ENCODE measurements at places on chromosomes 3 and 15.

GRCh38 chr3:132681421-132681820 lies 21.3 kb downstream of the UBA5 start:
- DNase-seq: no peak

GRCh38 chr3:39113291-39113690 lies 5.8 kb downstream of the TTC21A start:
- no peak for DNase-seq

- no peak for DNase-seq
These were observed 624 bp downstream of the BRK1 start for GRCh38 chr3:10116138-10116460.

DNA sequence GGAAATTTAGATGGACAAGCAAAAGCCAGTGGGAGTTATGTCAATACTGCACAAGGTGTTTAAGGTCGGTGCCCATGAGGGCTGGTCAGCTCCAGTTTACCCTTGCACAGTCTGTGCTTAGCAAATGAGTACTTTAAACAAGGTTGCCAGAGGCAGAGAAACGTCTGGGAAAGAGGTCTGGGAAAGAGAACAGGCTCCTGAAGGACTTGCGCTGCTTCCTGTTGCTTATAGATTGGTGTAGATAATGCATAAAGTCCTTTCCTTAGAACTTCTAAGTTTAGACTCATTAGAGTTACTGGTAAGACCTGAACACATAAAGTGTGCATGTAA lies 162.6 kb upstream of the P2RY1 start:
- DNase-seq: no peak

DNA sequence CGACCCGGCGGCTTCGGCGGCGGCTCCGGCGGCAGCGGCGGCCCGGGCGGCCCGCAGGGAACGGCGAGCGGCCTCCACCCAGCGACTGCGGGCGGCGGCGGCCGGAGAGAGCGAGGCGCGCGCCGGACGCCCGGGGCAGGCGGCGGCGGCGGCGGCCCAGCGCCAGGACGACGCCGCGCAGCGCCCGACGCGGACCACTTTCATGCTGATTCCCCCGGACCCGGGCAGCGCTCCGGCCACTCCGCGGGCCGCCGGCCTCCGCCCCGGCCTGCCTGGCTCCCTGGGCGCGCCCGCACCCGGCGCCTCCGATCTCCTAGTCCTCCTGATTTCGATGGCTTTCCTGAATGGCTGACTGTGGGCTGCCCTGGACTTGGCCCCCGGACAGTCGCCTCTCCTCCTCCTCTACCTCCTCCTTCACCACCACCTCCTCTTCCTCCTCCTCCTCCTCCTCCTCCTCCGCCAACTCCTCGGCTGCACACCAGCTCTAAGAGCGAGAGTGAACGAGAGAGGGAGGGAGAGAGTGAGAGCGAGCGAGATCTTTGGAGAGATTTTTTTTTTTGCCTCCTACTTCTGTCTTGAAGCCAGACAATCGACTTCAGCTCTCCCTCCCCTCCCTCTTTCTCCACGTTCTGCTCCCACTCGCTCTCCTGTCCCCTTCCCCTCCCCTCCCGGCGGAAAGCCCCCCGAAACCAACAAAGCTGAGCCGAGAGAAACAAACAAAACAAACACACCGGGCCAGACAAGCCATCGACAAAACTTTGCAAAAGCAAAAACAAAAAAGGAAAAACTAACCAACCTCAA lies 844 bp downstream of the NR2F2 start:
- no peak for DNase-seq

DNA sequence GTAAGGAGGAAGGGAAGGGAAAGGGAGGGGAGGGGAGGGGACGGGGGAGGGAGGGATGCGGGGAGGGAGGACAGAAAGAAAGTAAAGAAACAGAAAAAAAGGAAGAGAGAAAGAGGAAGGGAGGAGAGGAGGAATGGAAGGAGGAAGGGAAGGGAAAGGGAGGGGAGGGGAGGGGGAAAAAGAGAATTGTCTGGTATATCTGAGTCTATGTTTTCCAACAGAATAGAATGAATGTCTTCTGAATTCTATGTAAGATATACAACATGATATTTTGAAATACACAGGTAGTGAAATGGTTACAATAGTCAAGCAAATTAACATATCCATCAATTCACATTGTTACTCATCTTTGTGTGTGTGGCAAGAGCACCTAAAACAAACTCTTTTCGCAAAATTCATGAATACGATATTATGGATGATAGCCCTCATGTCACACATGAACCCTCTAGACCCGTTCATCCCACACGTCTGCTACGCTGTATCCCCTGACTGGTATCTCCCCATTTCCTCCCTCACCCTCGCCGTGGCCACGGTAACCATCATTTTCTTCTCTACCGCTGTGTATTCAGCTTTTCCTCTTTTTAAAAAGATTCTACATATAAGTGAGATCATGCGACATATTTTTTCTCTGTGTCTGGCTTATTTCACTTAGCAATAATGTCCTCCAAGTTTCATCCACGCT lies 168.9 kb downstream of the XXYLT1 start:
- no peak for DNase-seq

GRCh38 chr3:37753428-37753827 lies 108.3 kb upstream of the CTDSPL start:
- no peak for DNase-seq

- no peak for DNase-seq
These were observed 5.4 kb upstream of the THSD4 start for GRCh38 chr15:71109905-71110304.

DNA sequence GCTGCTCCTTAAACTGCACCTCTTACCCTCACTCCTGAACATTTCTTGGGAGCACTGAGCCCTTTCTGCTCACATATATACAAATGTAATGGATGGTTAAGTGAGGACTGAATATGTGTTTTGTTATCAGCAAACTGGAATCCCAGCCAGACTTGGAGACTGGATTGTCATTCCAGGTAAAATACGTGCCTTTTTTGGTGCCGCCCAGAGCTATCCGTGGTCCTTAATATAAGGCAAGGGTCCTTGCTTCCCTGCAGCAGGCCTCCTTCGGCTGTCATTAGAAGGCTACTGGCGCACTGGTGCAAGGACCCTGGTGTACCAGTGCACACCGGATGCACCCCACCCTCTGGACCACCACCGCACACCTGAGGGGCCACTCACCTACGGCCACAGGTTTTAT lies 1.1 kb upstream of the GABRB3 start:
- DNase-seq: no peak

DNA sequence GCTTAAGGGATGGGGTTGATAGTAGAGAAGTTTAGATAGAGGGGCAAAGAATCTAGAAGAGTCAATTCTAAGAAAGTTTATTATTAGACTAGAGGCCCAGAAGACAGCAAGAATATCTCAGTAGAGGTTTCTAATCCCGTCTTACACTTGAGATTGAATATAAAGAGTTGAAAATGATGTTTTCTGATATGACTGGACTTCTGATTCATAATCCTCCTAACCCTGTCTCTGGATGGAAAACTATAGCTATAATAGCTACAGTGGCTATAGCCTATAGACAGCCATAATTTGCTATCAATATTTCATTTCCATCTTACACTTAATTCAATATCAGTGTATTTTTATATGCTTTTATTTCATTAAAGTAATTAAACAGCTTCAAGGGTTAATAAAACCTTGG lies 60.0 kb downstream of the GAP43 start:
- no peak for DNase-seq

DNA sequence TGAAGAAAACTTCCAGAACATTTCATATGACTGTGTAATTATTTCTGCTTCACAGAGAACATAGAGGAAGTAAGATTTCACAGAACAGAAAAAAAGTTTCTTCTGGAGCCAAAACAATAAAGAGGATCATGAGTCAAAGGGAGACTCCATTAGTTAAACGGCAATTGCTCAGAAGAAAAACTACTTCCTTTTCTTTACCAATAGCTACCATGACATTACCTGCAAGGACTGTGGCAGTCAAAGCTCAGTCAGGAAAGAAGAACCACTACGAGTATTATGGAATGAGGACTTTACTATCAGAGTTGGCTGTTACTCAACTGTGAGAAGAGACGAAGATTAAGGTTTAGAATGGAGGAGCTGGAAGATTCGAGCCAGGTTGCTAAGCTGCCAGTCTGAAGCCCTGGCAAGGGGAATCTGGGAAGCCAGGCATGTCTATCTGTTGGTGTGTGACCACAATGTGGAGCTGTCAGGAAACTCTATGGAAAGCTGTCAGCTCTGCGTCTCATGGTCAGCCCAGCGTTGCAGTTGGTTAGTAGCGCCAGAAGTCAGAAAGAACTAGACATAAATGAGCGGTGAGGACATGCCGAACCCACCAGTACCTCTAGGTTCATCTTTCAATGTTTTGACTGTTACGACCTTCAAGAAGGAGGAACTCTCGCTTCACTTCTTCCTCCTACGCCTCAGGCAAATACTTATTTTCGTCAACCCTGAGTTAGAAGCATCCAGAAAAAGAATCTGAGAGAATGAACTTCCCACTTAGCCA lies 604.3 kb downstream of the FGF12 start:
- no peak for DNase-seq

DNA sequence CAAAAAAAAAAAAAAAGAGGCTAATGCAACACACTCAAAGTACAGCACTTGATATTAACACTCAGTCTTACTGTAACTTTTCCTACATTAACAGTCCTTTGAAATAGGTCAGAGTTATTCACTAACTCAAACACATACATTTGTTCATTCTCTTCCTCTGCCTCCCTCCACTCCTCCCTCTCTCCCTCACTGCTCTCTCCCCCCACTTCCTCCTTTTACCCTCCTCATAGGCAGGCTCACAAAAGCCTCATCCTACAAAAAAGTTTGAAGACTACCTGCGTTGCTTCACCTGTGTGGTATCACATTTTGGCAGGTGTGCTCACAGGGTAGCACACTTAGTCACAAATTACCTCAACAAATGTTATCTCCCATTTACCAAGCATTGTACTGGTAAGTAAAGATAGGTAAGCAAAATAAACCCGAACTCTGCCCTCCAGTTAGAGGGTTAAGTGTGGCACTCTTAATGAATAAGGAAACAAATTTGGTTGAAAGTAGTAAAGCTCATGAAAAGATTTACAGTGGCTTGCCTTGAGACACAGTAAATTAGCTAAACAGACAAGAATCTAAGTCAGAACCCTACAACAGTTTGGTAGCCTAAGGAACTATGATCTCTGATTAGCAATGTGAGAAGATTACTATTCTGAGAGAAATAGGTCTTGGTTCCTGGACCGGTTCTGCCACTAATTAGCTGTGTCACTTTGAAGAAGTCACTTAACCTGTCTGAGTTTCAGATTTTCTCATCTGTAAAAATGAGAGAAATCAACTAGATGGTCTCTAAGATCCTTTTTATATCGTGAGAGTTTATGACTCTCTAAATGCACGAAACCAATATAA lies 151.0 kb upstream of the MLF1 start:
- DNase-seq: no peak

GRCh38 chr3:33438881-33439545 lies 1.2 kb downstream of the UBP1 start:
- DNase-seq: no peak

DNA sequence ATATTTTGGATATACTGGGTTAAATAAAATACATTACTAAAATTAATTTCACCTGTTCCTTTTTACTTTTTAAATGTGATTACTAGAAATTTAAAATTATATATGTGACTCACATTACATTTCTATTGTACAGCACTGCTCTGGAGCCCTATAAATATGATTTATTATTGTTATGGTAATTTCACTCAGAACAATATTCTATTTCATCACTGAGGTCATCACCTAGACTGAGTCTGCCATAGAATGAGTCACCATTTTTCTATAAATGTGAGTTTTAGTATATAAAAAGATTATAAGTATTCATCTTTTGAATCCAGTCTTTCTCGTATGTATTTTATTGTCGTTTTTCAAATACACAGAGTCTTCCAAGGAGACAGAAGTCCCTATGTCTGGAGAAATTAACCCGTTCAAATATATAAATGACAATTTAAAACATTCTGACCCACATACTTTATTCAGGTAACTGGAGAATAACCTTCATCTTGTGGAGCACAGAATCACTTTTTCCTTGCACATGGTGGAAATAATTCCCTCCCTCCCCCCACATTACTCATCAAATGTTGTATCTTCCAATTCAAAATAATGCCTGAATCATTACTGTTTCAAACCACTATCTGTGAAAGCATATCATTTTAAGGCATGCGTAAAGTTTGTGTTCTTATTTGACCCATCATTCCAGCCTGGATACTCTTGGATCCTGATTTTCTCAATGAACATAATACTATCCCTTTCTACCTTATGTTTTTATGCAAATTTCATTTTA lies 30.0 kb downstream of the CHST14 start:
- DNase-seq: no peak

DNA sequence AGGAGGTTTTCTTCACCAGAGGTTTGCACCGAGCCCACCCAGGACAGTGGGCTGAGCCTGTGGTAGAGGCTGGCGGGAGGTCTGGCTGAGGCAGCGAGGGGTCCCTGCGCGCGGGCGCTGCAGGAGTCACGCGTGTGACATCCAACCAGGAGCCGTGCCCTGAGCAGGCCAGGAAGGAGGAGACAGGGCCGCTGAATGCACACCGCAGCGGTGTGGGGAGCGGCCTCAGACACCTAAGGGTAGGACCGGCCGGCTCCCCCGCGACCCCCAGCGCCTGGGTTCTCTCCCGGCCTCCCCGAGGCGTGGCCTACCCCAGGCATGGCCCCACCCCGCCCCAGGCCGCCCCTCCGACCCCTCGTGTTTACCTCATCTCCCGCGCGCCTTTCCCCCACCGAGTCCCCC lies 412 bp downstream of the SLC41A3 start:
- DNase-seq: peak; percentile 19

DNA sequence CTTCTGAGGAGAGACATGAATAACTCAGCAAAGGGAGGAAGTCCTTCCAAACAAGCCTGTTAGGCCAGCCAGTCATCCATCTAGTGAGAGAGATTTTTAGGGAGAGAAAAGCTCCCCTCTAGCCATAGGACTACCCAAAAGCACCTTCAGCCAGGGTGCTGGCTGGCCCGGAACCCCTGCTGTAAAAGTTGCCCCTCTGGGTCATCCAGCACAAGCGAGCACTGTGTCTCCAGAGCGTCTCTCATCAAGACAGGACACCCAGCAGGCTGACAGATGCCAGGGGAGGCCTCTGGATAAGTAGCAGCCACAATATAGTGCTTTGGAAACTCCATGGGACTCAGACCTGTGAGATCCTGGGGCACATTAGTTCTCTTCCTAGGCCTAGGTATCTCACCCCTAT lies 24.5 kb downstream of the ANXA2 start:
- DNase-seq: no peak

DNA sequence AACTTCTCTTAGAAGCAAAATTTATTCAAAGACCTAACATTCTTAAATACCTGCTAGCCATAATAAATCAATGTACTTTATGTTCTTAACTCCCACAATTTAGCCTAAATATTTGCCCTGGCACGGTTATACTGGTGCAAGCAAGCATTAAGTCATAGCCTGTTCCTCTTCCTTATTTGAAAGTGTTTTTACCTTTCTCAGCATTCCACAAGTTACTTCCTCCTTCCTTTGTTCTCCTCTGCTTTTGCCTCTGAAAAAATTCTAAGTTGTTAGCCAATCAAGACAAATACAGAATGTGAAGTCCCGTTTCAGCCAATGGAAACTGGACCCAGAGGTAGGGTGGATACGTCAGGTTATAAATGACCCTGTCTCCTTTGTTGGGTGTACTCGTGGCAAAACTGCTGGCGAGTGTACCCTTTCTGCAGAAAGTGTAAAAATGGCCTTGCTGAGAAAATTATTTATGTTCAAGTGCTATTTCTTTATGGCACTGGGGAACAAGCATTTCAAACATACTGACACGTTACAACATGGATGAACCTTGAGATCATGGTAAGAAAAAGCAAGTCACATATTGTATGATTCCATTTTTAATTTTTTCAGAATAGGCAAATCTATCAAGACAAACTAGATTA lies 3.1 kb upstream of the TATDN2 start:
- DNase-seq: no peak

GRCh38 chr3:30518872-30519271 lies 87.5 kb upstream of the TGFBR2 start:
- DNase-seq: no peak

Measured in stimulated activated CD4-positive, alpha-beta T cell treated with anti-CD3 and anti-CD28 coated beads, Interleukin-12 subunit alpha, Interleukin-12 subunit beta, amount 100 ng/mL, for 24 hours (primary cell).